ENCODE measurements at places on chromosomes 12 and 14.

DNA sequence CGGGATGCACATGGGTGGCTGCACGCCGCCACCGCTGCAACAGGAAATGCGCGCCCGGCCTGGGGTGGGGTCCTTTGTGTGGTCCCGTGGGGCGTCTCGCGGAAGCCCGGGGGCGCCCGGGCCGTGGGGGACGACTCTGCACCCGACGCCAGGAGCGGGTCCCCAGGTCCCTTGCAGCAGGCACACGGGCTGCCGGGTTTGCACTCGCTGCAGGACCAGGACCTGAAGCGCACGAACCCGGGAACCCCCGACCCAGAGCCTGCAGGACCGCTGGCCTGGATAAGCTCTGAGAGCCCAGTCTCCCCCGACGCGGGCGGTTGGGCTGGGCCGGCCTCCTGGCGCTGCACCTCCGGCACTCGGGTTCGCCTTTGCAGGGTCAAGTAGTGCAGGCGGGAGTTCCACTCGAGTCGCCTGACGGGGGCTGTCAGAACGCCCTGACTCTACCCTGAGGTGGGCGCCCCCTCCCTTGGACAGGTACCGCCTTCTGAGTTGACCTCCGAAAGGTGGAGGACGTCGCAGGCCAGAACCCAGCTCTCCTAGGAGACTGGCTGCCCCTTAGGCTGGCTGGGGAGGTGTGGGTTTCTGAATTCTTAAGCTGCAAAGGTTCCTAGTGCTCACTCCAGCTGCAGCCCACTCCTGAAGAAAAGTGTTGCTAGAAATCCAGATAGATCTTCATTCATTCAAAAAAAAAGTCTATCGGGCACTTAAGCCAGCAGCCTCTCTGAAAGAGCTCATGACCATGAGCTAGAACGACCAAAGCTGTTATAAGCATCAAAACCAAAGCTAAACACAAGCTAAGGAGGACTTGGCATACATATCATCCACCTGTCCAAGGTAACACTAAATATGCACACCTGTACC, 68.0 kb downstream of the RNF34 start:
- DNase-seq = peak; percentile 6

DNA sequence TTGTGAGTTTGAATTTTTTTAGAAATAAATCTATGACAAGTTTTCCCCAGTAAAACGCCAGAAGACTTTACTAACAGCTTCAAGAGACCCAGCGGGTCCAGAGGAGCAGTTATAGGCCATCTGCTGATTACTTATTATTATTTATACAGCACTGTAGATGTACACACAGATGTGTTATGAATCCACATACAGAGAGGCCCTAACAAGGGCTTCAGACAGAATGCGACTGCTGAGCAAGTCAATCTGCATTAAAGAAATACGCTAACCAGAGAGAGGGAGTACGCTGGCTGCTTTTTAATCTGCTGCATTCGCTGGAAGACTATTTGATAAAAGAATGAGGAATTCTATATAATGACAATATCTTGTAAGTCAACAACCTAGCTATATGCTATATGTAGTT, 32.5 kb downstream of the ATF7 start:
- DNase-seq = no peak

- no peak for DNase-seq
Observed at GRCh38 chr12:117023998-117024960, 74.9 kb downstream of the TESC start.

- DNase-seq = no peak
Observed at GRCh38 chr12:18486036-18486435, 224.7 kb downstream of the PIK3C2G start.

DNA sequence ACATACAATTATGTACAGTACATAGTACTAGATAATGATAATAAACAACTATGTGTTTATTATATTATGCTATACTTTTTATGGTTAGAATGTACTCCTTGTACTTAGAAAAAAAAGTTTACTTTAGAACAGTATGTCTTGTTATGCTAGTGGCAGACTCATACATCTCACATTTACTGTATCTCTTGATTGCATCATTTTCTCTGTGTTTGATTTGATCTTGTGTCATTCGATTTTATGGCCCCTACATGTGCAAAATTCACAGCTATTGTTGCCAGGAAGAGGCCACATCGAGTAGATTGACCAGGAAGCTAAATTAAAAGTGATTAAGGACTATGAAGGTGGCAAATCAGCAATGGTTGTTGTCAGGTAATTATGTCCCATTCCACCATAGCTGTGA, 153.0 kb downstream of the PCNX1 start:
- no peak for DNase-seq

DNA sequence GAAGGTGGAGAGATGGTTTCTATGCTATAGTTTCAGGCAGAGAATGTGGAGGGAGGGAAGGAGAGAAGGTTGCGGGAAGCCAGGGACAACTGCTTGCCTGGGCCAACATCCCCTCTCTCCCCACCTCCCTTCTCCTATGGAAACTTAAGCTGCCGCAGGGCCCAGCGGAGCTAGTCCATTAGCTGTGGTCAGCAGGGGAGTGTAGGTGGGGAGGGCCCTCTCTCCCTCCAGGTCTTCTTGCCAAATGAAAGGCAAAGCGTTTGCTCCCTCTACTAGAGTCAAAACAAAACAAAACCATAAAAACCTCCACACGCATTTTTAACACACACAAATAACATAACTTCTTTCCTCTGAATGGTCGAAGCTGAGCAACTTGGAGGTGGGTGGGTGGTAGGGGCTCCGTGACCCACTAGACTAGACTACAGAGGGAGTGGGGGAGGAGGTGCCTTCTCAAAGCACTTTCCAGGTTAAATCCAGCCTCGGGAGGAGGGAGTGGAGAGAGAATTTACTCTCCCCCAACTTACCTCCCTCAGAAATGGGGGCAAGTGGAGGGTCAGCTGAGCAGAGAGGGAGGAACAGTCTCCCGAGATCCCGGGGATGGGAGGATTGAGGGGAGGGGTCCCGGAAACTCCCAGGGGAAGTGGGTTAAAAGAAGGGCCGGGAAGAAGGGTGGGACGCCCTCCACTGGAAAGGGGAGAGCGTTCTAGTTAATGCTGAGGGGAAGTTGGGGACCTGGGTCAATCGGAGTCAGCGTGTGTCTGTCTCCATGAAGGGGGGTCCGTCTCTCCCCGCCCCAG, 4.6 kb upstream of the CACNB3 start:
- no peak for DNase-seq

GRCh38 chr12:117120787-117121186, 21.6 kb upstream of the TESC start:
- no peak for DNase-seq

DNA sequence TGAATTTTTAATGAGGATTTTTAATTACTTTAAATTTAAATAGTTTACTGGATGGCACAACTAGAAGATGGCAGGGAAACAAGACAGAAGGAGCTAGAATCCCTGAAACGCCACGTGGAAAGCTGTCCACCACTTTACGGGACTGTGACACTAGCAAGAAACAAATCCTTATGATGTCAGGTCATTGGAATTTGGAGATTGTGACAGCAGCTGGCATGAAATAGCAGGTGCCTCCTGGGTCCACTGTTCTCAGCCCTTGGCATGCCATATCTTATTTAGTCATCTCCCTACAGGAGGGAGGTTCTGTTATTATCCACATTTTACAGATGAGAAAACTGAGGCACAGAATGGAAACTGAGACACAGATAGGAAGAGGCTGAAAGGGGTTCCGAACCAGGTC, 113.8 kb downstream of the BCL11B start:
- DNase-seq = no peak

- DNase-seq = no peak
Observed at GRCh38 chr14:91454155-91454554, 36.5 kb upstream of the CCDC88C start.

DNA sequence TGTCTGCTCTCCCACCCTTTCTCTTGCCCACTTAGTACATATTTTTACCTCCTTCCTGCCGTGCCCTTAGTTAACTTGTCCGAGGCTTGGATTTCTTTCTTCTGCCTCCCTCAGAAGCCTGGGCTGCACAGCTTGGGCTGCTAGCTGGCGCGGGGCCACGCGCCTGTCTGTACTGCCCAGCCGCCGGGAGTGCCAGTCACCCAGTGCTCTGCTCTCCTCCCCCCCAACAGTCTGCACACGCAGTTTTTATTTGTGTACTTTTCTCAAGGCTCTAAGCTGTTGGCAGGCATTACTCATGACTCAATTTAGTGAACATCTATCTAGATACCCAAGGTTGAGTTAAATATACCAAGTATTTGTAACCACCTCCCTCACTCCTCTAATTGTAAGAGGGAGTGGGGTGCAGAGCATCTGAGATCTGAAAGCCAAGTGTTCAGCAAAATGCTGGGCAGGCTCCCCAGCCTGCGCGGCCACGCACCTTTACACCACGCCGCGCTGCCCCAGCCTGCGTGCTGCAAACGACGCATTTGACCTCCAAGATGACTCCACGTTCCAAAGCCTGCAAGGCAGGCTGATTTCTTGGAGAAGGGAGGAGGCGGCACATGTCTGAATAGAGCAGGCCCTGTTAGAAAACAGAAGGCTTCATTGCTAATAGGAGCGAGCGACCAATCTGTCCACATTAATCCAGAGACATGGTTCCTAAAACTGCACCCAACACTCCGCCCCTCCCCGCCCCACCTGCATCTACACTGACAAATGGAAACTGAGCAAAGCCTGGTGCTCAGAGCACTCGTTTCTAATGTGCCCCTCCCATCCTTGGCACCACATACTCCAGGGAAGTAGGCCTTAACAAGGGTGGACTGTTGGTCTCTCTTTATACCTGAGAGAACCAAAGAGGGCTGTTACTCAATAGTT, 18.2 kb upstream of the CACNA2D4 start:
- peak; percentile 69 for DNase-seq

- no peak for DNase-seq
Observed at GRCh38 chr14:74653386-74654138, 41.5 kb upstream of the LTBP2 start.

- DNase-seq = no peak
Observed at GRCh38 chr14:37237094-37237493, 39.4 kb downstream of the MIPOL1 start.

DNA sequence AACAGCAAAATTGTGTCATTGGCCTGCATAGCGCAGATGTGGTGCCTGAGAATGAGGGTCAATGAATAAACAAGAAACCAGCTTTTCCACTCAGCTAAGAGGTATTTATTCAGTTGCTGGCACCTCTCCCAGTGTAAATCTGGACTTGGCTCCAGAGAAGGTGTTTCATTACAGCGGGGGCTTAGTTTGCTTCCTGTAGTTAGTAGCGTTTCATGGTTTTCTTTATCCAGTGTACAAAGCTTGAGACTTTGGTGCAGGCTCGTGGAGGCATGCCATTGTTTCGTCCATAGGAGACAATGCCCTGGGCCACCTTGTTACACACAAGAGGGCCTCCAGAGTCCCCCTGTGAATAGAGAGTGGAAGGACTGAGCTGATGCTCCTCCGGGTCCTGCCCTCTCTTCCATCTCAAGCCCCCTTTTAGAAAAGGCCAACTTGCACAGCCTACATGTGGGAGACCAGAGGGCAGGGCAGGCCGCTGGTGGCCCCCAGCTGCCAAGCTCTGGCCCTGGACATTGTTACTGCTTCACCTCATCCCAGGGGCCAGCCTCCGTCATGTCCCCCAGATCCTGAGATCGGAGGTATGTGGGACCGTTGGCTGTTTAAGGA, 3.0 kb downstream of the GZMB start:
- DNase-seq = no peak

DNA sequence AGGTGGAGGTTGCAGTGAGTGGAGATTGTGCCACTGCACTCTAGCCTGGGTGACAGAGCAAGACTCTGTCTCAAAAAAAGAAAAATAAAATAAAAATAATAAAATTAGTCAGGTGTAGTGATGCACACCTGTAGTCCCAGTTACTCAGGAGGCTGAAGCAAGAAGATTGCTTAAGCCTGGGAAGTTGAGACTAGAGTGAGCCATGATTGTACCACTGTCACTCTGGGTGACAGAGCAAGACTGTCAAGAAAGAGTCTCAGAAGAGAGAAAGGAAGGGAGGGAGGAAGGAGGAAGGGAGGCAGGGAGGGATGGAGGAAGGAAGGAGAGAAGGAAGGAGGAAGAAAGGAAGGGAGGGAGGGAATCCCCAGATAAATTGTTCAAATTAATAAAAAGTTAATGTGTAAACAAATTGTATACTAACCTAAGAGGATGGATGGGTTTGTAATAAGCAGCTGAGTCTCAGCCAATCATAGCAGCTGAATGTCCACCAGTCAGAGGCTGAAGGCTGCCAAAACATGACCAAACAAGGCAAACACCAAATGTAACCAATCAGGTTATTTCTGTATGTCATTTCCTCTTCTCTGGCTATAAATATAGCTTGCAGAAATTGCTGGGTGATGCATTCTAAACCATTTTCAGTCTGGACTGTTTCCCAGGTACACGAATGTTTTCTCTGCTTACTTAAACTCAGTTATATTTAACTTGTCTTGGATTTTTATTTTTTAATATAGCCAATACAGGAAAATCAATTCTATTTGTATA, 6.1 kb upstream of the CDCA4 start:
- DNase-seq = peak; percentile 58

- DNase-seq = peak; percentile 56
Observed at GRCh38 chr14:70782361-70782760, 27.0 kb downstream of the MAP3K9 start.

GRCh38 chr12:54173066-54173726, 15.6 kb downstream of the SMUG1 start:
- DNase-seq = no peak

GRCh38 chr14:104309657-104310369, 171.4 kb downstream of the KIF26A start:
- no peak for DNase-seq

- DNase-seq = no peak
Observed at GRCh38 chr14:35078082-35078481, 32.0 kb downstream of the FAM177A1 start.

GRCh38 chr12:98399532-98399931, 115.9 kb upstream of the TMPO start:
- DNase-seq = peak; percentile 90

DNA sequence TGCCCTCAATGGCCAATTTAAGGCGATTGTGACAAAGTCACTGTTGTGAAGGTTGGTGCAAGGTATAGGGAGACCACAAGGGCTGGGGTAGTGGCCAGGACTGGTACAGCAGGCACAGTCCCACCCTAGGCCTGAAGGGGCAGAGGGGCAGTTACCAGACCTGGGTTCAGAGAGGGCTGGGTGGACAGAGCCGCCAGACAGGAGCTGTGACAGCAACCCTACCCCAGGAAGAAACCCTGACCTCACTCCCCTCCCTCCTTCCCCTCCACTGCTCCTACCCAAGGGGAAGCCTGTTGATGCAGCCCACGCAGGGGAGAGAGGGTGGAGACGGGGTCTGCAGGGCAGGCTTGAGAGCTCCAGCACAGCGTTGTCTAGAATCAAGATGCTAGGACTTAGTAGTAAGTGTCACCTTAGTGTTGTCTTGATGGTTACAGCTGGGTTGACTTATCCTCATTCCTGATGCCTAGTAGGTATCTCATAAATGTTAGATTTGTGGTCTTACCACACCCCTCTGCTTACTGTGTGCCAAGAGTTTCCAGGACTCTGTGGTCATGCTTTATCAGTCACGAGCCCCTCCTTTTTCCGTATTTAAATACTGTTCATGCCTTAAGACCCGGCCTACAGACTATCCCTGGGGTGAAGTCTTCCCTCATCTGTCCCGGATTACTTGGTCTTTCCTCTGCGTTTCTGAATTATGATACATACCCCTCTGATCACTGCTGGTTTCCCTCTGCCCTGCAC, 14.4 kb downstream of the EML1 start:
- no peak for DNase-seq

Measured in brain microvascular endothelial cell (primary cell).